ENCODE measurements at places on chromosomes 1 and 21.
A peak's percentile ranks its signal among the peaks of the same experiment; 100 is the strongest.

- H3K27ac ChIP-seq = peak overlapping the region; percentile 96
- peak overlapping the region; percentile 86 for H3K4me3 ChIP-seq
- H3K4me1 ChIP-seq = peaks cover 62% of the 10 kb centered on the region
- H3K36me3 ChIP-seq = peaks cover 11% of the 10 kb centered on the region
Measured at GRCh38 chr1:207831517-207832327, 79.2 kb downstream of the CD34 start.

- no peaks in the 10 kb centered on the region for H3K27me3 ChIP-seq
- peaks cover 21% of the 10 kb centered on the region for H3K4me1 ChIP-seq
- H3K36me3 ChIP-seq = peaks cover 13% of the 10 kb centered on the region
- H3K4me3 ChIP-seq = no peak overlapping the region
Measured at GRCh38 chr1:22490309-22490708, 38.7 kb downstream of the ZBTB40 start.

- no peak for DNase-seq
- peaks cover 20% of the 10 kb centered on the region for H3K27me3 ChIP-seq
- H3K4me3 ChIP-seq = no peak overlapping the region
- H3K4me1 ChIP-seq = peaks cover 4% of the 10 kb centered on the region
- no peak overlapping the region for H3K27ac ChIP-seq
Measured at GRCh38 chr21:38470755-38471154, 27.5 kb downstream of the ERG start.

GRCh38 chr1:111270771-111271463 lies 19.7 kb upstream of the CHIA start:
- peak overlapping the region; percentile 65 for H3K27ac ChIP-seq
- H3K36me3 ChIP-seq = peaks cover 8% of the 10 kb centered on the region
- H3K27me3 ChIP-seq = peaks cover 10% of the 10 kb centered on the region
- H3K4me1 ChIP-seq = peaks cover 18% of the 10 kb centered on the region

DNA sequence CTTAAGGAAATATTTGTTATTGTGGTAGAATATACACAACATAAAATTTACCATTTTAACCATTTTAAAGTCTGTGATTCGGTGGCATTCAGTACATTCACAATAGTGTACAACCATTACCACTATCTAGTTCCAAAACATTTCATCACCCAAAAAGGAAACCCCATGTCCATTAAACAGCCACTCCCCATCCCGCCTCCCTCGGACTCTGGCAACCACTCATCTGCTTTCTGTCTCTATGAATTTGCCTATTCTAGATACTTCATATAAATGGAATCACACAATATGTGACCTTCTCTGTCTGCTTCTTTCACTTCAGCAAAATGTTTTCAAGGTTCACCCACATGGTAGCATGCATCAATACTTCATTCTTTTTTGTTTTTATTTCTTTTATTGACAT lies 51.3 kb downstream of the PTP4A2 start:
- no peak overlapping the region for H3K27ac ChIP-seq
- no peak for DNase-seq

- no peaks in the 10 kb centered on the region for H3K27me3 ChIP-seq
- no peak overlapping the region for H3K4me3 ChIP-seq
- no peak overlapping the region for H3K27ac ChIP-seq
- H3K36me3 ChIP-seq = no peaks in the 10 kb centered on the region
Measured at GRCh38 chr1:179287946-179288345, 5.7 kb upstream of the SOAT1 start.

GRCh38 chr21:41195311-41195710 lies 27.4 kb downstream of the BACE2 start:
- no peak overlapping the region for H3K4me3 ChIP-seq
- no peaks in the 10 kb centered on the region for H3K4me1 ChIP-seq
- H3K36me3 ChIP-seq = peaks cover 7% of the 10 kb centered on the region
- no peak overlapping the region for H3K27ac ChIP-seq
- no peak for DNase-seq

- H3K27ac ChIP-seq = no peak overlapping the region
- no peak overlapping the region for H3K4me3 ChIP-seq
- no peaks in the 10 kb centered on the region for H3K27me3 ChIP-seq
- DNase-seq = no peak
Measured at GRCh38 chr21:42215942-42216725, 2.8 kb upstream of the ABCG1 start.

DNA sequence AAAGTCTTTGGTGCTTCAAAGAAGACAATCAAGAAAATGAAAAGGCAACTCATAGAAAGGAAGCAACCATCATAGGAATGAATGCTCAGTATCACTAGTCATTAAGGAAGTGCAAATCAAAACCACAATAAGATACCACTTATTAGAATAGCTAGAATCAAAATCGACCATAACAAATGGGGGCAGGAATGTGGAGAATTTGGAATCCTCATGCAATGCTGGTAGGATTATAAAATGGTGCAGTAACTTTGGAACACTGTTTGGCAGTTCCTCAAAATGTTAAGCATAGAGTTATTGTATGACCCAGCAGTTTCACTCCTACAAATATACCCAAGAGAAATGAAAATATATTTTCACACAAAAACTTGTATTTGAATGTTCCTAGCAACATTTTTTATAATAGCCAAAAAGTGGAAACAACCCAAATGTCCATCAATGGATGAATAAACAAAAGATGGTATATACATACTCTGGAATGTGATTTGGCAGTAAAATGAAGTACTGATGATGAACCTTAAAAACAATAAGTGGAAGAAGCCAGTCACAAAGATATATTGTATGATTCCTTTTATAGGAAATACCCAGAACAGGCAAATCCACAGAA lies 105.6 kb downstream of the MIS18A start:
- H3K4me1 ChIP-seq = peaks cover 2% of the 10 kb centered on the region
- peaks cover 4% of the 10 kb centered on the region for H3K27me3 ChIP-seq

DNA sequence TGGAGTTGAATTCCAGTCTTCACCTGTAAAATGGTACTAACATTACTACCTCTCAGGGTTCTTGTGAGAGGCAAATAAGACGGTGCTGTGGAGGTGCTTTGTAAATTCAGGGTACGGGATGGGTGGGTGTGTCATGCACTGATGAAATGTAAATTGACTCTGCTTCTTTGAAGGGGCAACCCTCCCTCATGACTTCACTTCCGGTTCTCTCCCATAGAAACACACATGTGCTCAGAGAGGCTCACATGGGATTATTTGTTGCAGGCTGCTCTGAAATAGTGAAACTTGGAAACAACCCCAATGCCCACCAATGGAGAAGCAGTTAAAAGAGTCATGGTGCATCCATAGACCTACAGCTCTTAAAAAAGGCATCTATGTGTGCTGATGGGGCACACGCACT lies 44.9 kb upstream of the SCMH1 start:
- no peak for DNase-seq
- H3K4me1 ChIP-seq = peaks cover 4% of the 10 kb centered on the region
- H3K27ac ChIP-seq = no peak overlapping the region
- H3K36me3 ChIP-seq = no peaks in the 10 kb centered on the region

Measured in naive thymus-derived CD8-positive, alpha-beta T cell (primary cell).